Activated CD8-positive, alpha-beta memory T cell treated with anti-CD3 and anti-CD28 coated beads for 1 hour (primary cell): ENCODE measurements at places on chromosomes 13 and 19.

DNA sequence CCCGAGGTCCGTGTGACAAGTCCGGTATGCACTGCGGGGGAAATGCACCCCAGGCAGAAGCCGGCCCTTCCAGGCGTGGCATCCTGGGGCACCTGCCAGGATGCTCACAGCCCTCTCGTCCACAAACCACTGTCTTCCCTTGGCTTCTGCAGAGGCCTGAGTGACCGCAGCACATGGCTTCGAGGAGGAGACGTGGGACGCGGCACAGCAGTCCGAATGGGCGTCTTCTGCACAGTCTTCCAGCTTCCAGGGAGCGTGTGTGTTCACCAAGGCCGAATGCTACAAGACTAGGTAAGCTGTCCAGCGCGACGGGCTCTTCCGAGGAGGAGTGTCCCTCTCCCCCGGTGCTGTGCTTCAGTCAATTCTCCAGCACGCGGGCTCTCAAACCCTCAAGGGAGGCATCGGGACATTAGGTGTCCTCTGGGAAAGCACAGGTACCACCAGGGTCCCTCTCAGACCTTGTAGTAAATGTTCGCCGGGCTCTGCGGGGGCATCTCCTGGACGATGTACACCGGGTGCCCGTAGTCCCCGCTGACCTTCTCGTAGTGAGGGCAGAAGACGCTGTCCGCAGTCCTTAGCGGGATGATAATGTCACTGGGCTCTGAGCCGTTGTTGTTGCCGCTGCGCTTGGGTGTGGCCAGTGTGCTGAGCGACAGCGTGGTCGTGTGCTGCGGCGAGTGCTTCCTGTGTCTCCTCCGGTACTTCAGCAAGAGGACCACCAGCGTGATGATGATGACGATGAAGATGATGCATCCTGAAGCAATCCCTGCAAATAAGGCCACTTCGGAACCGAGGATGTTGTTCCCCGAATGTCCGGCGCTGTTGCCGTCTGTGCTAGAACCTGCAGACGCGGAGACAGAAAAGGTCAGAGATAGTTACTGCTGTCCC is 42.6 kb downstream of the EFNB2 start:
- DNase-seq, result no peak

- no peak for DNase-seq
These were observed 108.7 kb downstream of the DPF1 start for GRCh38 chr19:38115271-38115802.

DNA sequence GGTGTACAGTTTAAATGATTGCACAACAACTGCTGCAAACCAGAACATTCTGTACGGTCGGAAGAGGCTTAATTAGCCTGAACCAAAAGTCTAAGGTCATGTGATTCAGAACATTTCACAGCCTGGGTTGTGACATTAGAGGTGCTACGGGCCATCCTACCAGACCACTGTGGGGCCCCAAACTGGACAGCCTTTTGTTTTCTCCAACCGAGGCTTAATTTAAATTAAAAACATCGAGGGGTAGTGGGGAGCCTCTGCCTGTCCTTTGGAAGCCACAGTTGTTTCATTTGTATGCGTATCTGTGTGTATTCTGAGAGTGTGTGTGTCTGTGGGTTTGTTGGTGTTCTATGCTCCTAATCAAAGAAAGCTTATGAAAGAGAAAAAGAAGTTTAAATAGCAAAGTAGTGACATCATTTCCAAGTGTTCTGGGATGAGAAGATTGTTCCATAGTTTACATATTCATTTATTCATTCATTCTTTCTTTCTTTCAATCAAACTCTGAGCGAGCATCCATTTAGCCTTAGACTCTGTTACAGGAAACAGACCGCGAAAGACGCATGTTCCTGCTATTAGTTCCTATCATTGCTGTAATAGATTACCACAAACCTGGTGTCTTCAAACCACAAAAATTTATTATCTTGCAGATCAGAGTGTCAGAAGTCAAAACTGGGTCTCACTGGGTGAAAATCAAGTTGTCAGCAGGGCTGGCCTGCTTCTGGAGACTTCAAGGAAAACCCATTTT is 444.8 kb downstream of the FOXO1 start:
- DNase-seq, result no peak

DNA sequence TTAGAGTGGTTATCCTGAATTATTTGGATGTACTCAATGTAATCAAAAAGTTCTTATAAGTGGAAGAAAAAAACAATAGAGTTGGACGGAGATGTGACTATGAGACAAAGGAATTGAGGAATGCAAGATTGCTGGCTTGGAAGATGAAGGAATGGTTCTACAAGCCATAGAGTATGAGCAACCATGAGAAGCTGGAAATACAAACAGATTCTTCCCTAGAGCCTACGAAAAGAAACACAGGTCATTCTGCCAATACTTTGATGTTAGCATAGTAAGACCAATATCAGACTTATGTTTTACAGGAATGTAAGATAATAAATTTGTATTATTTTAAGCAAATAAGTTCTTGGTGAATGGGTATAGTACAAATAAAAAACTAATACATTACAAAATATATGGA is 249.2 kb downstream of the DIAPH3 start:
- no peak for DNase-seq

DNA sequence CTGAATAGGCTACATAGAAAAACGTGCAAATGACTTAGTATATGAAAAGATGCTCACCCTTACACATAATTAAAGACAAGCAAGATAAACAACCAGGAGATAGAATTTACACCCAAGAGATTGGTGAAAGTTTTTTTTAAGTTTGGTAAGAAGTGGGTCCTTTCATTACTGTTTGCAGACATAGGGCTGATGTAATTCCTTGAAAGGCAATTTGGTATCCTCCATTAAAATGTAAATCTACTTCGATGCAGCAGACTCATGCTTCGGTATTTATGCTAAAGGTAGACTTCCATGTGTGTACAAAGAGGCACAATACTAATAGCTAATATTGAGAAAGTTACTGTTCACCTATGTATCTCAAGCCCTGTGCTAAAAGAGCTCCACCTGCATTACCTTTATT is 33.5 kb downstream of the CNMD start:
- DNase-seq, result no peak

DNA sequence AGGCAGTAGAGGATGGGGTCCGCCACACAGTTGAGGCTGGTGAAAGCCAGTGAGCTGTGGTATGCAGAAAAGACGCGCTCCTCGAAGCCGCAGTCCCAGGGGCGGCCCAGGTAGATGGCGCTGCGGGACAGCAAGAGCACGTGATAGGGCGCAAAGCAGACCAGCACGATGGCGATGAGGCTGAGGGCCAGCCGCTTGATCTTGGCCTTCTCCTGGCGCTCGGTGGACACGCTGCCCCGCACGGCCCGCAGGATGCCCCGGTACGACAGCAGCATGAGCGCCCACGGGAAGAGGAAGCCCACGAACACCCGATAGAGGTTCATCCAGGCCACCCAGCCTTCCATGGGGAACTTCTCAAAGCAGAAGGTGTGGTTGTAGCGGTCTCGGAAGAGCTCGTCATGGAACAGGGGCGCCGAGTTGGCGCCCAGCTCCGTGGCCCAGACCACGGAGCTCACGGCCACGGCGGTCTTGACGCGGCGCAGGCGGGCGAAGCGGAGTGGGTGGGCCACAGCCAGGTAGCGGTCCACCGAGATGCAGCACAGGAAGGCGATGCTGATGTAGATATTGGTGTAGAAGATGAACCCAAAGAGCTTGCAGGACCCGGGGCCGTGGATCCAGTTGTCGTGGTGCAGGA is 6.5 kb upstream of the OPA3 start:
- DNase-seq, result no peak

DNA sequence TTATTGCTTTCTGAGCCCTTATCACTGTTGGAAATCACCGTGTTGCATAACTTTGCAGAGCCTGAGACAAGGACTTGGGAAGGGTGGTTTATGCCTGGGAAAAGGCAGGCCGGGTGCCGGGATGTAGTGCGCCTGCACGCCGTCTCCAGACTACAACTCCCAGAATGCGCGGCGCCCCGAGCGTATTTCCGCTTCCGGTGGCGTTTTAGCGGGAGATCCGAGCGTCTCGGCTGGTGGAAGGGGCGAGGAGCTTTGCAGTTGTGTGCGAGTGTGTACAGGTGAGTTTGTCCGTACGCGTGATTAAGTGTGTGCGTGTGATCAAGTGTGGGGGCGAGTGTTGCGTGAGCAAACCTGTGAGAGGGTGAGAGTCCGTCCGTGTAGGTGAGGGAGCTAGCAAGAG is 75.4 kb downstream of the PEG3 start:
- DNase-seq, result no peak

- DNase-seq, result no peak
These were observed 3.4 kb upstream of the SIGLEC9 start for GRCh38 chr19:51121257-51121656.

- no peak for DNase-seq
These were observed 7.1 kb upstream of the LILRA5 start for GRCh38 chr19:54319892-54320670.

GRCh38 chr19:55508120-55508519 is 19.9 kb downstream of the SSC5D start:
- DNase-seq, result no peak

DNA sequence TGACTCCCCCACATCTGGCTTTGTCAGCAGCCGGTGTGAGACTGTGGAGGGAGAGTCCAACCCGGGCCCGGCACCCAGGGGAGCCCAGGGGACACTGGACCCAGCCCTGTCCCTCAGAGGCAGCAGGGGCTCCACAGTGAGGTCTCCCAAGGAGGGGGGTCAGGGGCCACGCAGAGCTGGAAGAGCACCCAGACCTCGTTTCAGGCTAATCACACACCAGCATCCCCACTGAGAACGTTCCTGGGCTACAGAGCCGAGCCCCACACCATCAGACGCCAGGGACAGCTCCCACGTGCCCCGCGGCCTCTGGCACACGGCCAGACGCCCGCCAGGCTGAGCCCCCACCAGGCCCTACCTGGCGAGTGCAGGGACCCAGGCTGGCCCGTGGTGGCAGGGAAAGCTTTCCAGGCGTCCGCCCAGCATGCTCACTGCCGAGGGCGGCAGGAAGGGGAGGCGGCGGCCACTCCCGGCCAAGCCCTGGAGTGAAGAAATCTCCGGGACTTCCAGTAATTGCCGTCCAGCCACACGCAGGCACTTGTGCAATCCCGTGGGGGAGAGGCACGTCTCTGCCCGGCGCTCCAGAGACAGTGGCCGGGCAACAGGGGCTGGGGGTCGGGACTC is 19.2 kb downstream of the SBNO2 start:
- DNase-seq, result no peak

DNA sequence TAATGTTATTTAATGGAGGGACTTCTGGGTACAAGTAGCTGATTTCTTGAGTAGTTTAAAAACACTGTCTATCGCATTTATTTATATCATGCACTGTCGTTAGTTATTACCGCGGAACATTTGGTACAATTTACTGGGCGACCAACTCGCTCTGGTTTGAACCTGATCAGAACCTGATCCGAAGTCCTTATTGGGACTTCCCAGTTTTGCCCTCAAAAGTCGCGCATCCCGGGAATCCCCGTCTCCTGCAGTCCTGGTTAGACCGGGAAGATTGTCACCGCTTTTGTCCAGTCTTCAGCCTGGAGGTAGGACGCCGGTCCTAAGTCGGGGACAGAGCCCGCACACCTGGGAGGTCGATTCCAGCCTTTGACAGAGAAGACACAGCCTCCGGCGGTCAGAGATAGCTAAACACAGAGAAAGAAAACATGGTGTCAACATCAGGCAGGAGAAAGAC is 694 bp downstream of the CLN5 start:
- no peak for DNase-seq

DNA sequence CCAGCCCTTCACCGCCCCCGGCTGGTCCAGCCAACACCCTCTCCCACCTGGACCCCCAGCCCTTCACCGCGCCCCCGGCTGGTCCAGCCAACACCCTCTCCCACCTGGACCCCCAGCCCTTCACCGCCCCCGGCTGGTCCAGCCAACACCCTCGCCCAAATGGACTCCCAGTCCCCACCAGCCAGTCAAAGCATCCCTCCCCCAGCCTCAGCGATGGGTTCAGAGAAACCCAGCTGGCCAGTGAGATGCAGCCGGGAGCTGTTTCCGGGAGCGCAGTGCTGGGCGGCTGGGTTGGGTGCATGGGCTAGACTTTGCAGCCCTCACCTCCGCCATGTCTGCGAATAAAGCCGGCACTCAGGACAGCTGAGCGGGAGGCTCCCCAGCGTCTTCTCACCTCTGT is 6.5 kb upstream of the CDC34 start:
- DNase-seq, result no peak

DNA sequence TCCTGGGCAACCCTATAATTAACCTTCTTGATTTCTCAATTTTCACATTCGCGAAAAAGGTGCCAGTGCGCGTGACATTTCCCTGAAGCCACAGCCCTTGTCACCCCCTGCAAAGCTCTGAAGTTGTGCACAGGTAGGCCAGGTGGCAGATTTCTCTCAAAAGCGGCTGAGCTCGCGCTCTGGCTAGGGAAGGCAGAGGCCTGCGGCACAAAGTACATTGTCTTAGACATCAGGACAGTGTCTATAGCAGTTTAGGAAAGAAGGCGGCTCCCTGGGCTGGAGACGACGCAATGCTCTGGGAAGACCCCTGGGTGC is 42.9 kb upstream of the ZNF14 start:
- no peak for DNase-seq

- no peak for DNase-seq
These were observed 66.9 kb downstream of the C13orf42 start for GRCh38 chr13:51044023-51044665.

GRCh38 chr13:104567114-104567513 is 1500.9 kb upstream of the SLC10A2 start:
- DNase-seq, result no peak

DNA sequence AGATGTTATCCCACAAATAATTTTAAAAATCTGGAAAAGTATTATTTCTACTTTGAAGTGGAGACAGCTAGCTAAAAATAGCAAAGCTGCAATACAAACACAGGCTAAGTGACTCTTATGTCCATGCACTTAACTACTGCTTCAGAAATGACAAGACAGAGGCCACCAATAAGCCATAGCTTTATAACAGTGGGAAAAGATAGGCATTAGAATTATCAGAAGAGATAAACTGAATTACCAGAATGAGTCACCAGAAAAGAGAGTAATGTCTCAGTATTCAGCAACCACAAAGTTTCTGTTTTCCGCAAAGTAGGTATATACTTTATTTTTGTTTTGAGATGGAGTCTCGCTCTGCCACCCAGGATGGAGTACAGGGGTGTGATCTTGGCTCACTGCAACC is 17.1 kb downstream of the CLN5 start:
- no peak for DNase-seq

- DNase-seq, result no peak
These were observed 35.1 kb upstream of the FBXL3 start for GRCh38 chr13:77062097-77062496.

GRCh38 chr19:577439-578392 is 5.3 kb downstream of the BSG start:
- DNase-seq, result no peak

DNA sequence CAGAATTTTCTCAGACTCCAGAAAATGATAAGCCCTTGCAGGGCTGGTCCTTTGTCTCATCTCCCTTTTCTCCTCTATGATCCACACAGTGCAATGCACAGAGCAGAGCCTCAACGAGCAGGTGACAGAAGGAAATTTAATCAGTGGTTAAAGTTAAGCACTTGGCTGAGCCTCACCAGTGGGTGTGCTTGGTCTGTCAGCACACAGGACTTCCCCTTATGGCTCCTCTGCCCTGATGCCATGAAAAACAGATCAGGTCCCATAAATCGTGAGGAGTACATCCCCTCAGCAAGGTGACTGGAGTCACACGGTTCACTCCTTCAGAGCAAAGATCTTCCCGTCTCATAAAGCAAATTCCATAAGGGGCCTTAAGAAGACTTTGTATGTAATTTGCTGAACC is 818.2 kb downstream of the UQCRFS1 start:
- no peak for DNase-seq
